HFFc6 (cell line): ENCODE measurements at places on chromosomes 5 and 9.
A peak's percentile ranks its signal among the peaks of the same experiment; 100 is the strongest.

DNA sequence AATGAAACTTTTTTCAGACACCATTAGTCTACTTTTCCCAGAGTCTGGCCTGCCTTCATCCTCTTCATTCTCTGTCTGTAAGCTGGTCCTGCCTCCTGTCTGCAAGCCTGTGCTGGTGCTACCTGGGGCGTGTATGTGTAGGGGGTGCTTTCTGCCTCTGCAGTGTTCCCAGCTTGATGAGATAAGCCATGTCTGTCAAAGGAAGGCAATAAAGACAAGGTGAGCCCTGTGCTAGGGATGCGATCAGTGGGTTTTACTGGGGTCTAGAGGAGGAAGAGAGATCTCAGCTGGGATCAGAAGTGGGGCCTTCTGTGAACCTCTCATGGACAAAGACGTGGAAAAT lies 78.0 kb upstream of the TGFBR1 start:
- no peak overlapping the region for H3K27ac ChIP-seq
- H3K4me3 ChIP-seq: no peak overlapping the region

DNA sequence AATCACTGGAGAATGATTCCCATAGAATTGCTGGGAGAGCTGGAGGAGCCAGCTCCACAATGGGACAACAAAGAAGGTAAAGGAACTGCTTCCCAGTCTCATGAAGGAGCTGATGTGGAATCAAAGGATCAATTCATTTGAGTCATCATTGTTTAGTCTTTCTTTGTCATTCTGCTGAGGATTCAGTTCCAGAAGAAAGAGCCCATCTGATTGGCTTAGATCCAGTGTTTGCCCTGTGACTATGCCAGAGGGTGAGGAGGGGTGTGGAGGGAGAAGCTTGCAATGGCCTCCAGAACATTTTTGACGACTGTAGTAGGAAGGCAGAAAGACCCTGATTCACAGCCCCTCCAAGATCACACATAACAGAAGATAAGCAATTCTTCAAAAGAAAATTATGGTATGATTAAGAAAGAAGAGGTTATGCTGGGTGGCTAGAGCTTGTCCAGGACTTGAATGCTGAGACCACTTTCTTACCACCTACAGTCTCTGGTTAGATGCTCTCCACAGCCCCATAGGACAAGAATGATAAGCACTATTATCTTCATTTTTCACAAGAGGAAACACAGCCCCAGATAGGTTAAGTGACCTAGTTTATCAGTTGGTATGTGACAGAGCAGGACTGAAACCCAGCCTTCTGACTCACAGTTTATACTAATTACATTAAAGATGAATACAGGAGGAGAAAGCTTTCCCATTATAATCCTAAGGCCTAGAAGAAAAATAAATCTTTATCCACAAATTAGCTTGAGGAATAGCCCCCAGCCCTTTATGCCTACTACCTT lies 363.1 kb downstream of the PRELID2 start:
- no peaks in the 10 kb centered on the region for H3K36me3 ChIP-seq
- peaks cover 2% of the 10 kb centered on the region; the same call in 1 of the 2 replicates for H3K27me3 ChIP-seq
- peak overlapping the region; percentile 68 for H3K27ac ChIP-seq
- H3K4me1 ChIP-seq: peaks cover 35% of the 10 kb centered on the region
- DNase-seq: peak; percentile 48
- H3K4me3 ChIP-seq: peak overlapping the region; percentile 20

DNA sequence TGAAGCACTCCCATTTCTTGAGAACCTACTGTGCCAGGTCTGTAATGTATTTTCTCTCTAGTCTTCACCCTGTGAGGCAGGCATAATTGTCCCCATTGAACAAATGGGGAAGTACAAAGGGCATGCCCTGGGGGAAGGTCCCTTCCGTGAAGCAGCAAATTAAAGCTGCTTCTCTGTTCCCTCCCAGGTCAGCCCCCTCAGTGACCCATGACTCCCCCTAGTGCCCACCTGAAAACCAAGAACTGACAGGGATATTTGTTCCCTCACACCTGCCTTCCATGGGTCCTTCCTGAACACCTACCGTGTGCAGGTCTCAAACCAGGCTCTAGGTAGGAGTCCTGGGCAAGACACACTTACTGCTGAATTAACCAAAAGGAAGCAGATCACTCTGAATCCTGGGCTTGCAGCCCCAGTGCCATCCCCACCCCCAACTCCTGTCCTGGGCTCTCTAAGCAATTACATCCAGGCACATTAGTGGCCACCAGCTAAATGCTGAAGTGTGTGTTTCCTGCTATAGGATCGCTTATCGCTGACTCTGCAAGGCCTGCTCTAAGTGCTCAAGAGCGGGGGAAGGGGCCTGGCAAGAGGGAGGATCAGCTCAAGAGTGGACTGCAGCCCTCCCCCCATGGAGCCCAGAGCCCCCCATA lies 254.8 kb downstream of the CDK5RAP2 start:
- peaks cover 12% of the 10 kb centered on the region for H3K27me3 ChIP-seq
- H3K4me3 ChIP-seq: no peak overlapping the region
- H3K36me3 ChIP-seq: no peaks in the 10 kb centered on the region
- no peak overlapping the region for H3K27ac ChIP-seq
- no peak for DNase-seq

DNA sequence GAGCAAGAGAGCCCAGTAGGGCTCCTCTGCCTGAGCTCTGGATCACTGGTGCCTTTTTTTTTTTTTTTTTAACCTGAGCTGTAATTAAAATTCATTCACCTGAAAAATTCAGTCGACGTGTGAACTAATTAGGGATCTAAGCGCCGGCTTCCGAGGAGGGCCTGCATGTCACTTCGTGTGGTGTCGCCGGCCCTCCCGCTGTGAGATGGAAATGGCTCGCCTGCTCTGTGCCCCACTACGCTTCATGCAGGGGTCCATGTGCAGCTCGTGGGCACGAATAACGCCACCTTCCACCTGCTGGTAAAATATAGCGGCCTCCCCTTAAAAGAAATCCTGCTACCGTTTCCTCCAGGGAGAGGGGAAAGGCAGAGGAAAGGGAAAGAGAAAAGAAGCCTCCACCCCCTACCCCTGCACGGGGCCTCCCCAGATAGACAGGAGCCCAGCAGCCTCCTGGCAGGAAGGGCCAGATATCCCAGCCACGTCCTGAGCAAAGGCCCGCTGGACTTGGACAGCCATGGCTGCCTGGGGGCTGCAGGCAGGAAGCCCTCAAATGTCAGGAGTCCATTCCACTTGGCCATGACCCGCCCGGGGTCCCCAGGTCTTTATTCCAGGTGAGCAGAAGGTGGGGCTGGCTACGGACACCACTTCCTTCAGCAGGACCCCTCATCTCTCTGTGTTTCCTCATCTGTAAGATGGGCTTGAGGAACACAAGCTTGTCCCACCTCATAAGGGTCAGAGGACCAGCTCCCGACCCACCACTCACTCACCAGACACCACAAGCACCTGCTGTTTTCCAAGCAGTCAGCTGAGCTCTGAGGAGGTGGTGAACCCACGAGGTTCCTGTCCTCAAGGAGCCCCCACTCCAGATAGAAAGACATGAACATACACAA lies 38.2 kb upstream of the ZNF354A start:
- no peak overlapping the region for H3K4me3 ChIP-seq
- H3K27me3 ChIP-seq: peaks cover 2% of the 10 kb centered on the region

GRCh38 chr5:171595801-171596231 lies 176.4 kb downstream of the FGF18 start:
- H3K36me3 ChIP-seq: no peaks in the 10 kb centered on the region
- peaks cover 25% of the 10 kb centered on the region for H3K27me3 ChIP-seq
- H3K4me3 ChIP-seq: no peak overlapping the region
- peaks cover 18% of the 10 kb centered on the region for H3K4me1 ChIP-seq
- peak overlapping the region; percentile 62; the same call in 1 of the 2 replicates for H3K27ac ChIP-seq

DNA sequence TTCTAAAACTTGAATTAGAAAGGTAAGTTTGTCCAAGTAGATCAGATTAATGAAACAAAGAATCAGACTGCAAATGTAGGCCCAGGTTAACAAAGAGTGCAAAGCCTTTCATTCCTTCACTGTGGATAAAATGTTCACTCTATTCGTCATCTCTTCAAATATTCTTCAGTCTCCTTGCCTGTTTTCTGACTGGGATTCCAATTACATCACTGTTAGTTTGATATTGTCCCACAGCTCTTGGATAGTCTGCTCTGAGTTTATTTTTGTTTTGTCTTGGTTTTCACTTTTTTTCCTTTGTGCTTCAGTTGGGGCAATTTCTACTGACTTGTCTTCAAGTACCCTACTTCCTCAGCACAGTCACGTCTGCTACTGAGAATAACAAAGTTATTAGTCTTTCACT lies 38.5 kb upstream of the GZMA start:
- H3K27me3 ChIP-seq: no peaks in the 10 kb centered on the region
- H3K36me3 ChIP-seq: no peaks in the 10 kb centered on the region
- H3K4me3 ChIP-seq: peak overlapping the region; percentile 63; the same call in 1 of the 2 replicates
- H3K4me1 ChIP-seq: peaks cover 51% of the 10 kb centered on the region

GRCh38 chr5:127856292-127856691 lies 153.1 kb downstream of the CCDC192 start:
- H3K27me3 ChIP-seq: peaks cover 5% of the 10 kb centered on the region; the same call in 1 of the 2 replicates
- DNase-seq: no peak
- no peak overlapping the region for H3K27ac ChIP-seq
- H3K4me1 ChIP-seq: no peaks in the 10 kb centered on the region

- no peaks in the 10 kb centered on the region for H3K4me1 ChIP-seq
- no peak for DNase-seq
- H3K27me3 ChIP-seq: no peaks in the 10 kb centered on the region; the same call in 1 of the 2 replicates
- H3K27ac ChIP-seq: no peak overlapping the region
Observed at GRCh38 chr5:18778225-18778624, 1144.0 kb downstream of the TAF11L14 start.

- no peaks in the 10 kb centered on the region; the same call in 1 of the 2 replicates for H3K27me3 ChIP-seq
- DNase-seq: no peak
- H3K27ac ChIP-seq: no peak overlapping the region
- no peaks in the 10 kb centered on the region for H3K4me1 ChIP-seq
- no peaks in the 10 kb centered on the region for H3K36me3 ChIP-seq
Observed at GRCh38 chr5:50730336-50730735, 63.9 kb downstream of the PARP8 start.

DNA sequence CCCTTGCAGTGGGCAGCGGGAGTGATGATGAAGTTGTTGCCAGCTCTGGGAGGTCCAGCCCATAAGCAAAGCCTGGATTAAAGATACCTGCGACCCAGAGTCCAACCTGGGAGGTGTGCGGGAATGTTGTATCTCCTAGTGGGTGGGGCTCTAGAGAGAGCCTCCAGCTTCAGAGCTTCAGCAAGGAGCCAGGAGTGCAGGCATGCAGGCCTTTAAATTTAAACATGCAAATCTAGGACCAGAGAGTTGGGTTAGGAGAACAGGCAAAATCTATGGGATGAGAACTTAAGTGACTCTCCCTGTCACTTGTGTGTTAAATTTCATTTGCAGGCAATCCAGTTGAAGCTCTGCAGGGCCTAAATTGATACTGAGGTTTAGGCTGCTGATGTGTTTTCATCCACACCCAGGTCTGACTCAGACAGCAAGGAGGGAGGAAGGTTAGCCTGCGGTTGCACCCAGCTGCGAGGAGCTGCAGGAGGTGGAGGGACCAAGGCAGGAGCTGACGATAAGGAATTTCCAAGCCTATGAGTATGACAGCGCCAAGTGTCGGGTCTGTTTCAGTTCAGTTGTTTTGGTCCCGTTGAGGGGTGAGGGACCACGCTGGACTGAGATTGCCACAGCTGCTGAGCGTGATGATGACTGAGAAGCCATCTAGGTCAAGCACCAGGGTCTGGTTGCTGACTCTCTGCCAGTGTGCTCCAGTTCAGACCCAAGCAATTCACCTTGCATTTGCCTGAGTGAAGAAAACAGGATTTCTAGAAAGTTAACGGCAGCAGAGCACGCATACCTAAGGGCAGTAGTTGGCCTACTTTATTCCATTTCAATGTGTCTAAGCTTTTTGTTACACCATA lies 243.0 kb downstream of the ICE1 start:
- peaks cover 4% of the 10 kb centered on the region; the same call in 1 of the 2 replicates for H3K27me3 ChIP-seq
- H3K4me3 ChIP-seq: no peak overlapping the region
- no peaks in the 10 kb centered on the region for H3K4me1 ChIP-seq
- no peak for DNase-seq

DNA sequence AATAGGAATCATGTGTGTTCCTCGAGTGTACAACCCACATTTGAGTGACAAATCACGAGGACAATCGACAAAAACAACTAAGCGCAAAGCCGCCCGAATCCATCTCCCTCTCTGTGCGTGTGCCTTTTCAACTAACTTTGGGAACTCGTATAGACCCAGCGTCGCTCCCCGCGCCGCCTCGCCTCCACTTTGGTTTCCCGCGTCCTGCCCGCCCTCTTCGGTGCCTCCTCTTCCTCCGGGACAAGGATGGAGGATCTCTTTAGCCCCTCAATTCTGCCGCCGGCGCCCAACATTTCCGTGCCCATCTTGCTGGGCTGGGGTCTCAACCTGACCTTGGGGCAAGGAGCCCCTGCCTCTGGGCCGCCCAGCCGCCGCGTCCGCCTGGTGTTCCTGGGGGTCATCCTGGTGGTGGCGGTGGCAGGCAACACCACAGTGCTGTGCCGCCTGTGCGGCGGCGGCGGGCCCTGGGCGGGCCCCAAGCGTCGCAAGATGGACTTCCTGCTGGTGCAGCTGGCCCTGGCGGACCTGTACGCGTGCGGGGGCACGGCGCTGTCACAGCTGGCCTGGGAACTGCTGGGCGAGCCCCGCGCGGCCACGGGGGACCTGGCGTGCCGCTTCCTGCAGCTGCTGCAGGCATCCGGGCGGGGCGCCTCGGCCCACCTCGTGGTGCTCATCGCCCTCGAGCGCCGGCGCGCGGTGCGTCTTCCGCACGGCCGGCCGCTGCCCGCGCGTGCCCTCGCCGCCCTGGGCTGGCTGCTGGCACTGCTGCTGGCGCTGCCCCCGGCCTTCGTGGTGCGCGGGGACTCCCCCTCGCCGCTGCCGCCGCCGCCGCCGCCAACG lies at the start of gene GPR150:
TSS of gene GPR150 (plus strand) at position 58 of the 840 bp plus-strand sequence. CDS start at position 247, 189 bp downstream.
- H3K36me3 ChIP-seq: no peaks in the 10 kb centered on the region
- H3K4me1 ChIP-seq: peaks cover 16% of the 10 kb centered on the region
- H3K27me3 ChIP-seq: peaks cover 7% of the 10 kb centered on the region
- peak; percentile 18 for DNase-seq

DNA sequence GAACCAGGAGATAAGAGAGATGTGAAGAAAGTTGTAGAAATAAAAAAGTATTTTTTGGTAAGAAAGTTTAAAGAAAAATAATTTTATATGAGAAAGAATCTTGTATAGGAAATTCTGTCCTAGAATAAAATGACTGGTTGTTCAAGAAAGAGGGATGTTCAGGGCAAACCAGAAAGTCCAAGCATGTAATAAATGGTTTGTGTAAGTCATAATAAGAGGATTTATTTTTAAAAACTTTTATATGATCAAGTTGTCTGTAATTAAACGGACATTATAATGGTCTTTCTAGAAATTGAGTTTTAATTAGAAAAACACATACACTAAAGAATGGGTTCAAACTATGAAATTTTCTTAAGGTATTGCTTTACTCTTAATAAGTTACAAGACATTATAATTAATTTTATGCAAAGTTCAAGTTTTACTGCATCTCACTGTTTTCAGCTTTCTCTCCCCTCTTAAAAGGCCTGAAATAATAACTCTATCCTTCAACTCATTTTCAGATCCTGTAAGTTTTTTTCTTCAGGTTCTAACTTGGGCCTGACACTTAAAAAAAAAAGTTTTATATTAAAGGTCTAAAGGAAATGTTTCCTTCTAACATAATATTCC lies 56.1 kb upstream of the ZNF300 start:
- H3K4me3 ChIP-seq: no peak overlapping the region
- no peaks in the 10 kb centered on the region for H3K4me1 ChIP-seq
- H3K27ac ChIP-seq: no peak overlapping the region
- peaks cover 20% of the 10 kb centered on the region for H3K36me3 ChIP-seq
- peaks cover 3% of the 10 kb centered on the region; the same call in 1 of the 2 replicates for H3K27me3 ChIP-seq

- H3K4me1 ChIP-seq: peaks cover 29% of the 10 kb centered on the region
- peaks cover 31% of the 10 kb centered on the region for H3K36me3 ChIP-seq
- H3K4me3 ChIP-seq: peak overlapping the region; percentile 76
- no peaks in the 10 kb centered on the region for H3K27me3 ChIP-seq
- H3K27ac ChIP-seq: peak overlapping the region; percentile 99
Observed at GRCh38 chr5:172361566-172362238, 78.1 kb upstream of the UBTD2 start.
